NCI-H1436 (cell line): ENCODE measurements at places on chromosomes 4 and X.

- DNase-seq: no peak
Observed at GRCh38 chrX:9465380-9466123, 694 bp downstream of the TBL1X start.

DNA sequence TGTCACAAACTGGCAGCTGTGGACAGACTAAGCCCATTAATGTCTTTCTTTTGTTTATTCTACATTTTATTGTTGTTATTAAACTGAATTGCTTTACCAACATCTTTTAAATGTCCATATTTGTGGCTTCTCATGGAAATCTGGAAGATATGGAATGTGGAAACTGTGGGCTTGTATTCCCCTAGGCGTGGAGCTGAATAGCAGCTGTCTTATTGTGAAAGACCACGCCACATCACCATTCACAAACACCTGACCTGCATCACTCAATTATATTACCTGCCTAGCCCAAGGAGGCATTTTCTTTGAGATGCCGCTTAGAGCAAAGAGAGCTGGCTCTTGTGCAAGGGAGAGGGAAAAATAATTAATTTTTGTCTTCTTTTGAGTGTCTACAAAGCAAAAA is 96.9 kb upstream of the GPRIN3 start:
- DNase-seq: no peak

DNA sequence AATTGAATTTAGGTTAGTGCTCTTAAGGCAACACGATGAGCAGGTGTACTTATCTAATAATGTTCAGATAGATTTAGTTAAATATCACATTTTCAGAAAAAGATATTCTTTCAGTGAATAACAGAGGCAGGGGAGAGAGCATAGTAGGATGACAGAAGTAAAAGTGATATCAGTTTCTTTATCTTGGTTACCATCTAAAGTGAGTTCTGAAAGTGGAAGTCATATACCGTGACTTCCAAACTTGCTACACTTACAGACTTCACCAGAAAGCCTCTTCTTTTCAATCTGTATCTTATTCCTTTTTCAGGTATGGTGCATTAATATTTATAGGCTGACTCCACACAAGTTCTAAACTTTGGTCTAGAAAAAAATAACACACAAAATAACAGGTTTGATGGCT is 124.9 kb downstream of the POU4F2 start:
- no peak for DNase-seq

- no peak for DNase-seq
Observed at GRCh38 chrX:104679175-104679574, 113.2 kb downstream of the IL1RAPL2 start.

- no peak for DNase-seq
Observed at GRCh38 chr4:83361416-83362103, 26.9 kb upstream of the HPSE start.

- DNase-seq: no peak
Observed at GRCh38 chr4:1229117-1229849, 19.6 kb downstream of the CTBP1 start.

GRCh38 chr4:113657586-113658233 is 103.8 kb downstream of the CAMK2D start:
- no peak for DNase-seq

GRCh38 chr4:147355847-147356246 is 125.0 kb upstream of the EDNRA start:
- DNase-seq: no peak

DNA sequence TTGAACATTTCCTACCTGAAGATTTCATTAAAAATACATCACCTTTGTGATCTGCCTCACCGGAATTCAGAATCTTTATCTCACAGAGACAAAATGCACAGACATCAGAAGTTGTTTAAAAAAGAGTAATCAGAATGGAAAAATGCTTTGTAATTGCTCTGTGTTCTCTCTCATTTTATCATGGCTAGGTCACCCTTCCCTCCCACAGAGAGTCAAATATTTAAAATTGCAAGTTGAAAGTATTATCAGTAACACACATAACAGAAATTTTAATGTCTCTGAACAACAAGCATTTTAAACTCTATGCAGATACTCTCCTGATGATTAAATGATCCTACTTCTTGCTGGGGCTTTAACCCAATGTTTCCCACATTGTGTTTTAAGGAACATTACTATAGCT is 362.0 kb downstream of the CBLL2 start:
- DNase-seq: no peak

DNA sequence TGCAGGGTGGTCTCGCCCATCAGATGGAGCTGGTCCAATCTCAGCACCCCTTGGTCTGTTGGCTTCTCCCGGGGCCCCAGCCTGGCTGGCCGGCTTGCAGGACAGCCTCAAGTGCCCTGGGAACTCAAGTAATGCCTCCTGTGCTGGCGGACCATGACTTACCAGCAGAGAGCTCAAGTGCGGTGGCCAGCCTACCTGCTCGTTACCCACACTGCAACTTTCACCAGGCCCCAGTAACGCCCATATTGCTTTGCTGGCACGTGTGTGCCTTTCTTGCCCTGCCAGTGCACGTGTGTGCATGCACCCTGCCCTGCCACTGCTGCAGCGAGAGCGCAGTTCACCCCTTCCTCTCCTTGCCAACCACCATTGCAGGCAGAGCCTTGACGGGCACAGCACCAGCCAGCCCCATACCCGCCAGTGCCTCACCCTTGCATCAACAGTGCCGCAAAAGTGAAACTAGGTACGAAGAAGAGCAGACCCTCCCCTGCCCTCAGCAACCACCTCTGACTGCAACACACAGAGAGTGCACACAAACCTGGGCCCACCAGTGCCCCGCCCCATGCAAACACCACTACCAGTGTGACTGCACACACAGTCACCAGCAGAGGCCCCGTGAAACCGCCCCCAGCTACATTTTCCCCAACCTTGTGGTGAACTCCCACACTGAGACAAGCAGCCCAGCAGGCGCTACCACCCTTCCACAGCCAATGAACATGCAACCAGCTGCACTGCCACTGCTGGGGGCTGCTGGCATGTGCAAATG is 88.9 kb upstream of the POU3F4 start:
- no peak for DNase-seq

DNA sequence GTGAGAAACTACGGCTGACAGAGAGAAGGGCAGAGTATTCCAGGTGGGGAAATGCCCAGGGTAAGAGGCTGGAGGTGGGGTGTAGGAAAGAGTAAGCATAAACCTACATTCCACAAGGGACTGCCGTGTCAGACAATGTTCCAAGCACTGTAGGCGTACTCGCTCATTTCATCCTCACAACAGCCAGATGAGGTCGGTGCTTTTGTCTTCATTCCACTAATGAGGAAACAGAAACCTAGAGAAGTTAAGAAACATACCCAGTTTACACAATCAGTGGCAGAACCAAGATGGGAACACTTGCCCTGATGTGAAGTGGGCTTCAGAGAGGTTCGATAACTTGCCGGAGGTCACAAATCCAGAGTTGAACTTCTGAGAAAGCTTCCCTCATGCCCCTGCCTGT is 4.6 kb downstream of the SASH3 start:
- DNase-seq: no peak

DNA sequence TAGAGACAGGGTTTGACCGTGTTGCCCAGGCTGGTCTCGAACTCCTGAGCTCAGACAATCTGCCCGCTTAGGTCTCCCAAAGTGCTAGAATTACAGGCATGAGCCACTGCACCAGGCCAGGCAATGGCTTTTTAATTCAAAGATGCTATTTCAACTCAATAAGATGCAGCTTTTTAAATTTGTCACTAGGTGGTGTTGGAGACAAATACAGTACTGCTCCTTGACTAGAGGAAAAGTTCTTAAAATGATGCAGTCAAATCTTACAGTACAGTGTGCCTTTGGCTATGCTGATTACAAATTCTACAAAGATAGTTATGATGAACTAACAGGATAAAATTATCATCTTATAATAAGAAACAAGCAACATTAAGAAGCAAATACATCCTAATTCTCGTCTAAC is 441.1 kb downstream of the KCNIP4 start:
- no peak for DNase-seq

- no peak for DNase-seq
Observed at GRCh38 chr4:182978152-182978827, 61.1 kb upstream of the DCTD start.

- no peak for DNase-seq
Observed at GRCh38 chr4:138181287-138181686, 60.9 kb downstream of the SLC7A11 start.

DNA sequence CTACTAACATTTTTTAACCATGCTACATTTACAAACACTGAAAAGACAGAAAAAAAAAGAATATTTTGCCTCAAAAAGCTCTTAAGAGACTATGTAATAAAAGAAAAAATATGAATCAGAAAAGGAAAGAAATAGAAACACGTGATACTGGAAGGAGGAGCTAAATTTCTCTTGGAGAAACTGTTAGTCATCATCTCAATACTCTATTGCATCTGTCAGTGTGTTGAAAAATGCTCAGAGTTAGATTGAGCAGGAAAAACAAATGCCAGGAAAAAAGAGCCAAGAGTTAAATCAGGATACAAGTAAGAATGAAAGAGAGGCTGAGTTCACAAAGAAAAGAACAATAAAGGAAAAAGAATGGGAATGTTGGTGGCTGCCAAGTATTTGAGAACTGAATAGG is 2.6 kb downstream of the RAB28 start:
- DNase-seq: no peak

DNA sequence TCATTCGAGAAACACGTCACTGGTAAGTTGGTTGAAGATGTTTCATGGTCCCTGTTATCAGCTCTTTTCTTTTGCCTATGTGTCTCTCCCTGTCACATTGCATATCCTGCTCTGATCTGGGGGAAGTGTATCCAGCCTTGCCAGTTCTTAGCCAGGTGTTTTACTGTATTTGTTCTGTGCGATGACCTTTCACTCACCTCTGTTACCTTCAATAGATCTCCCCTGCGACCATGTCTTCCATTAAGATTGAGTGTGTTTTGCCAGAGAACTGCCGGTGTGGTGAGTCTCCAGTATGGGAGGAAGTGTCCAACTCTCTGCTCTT is 2.6 kb downstream of the RGN start:
- DNase-seq: no peak

GRCh38 chr4:55253948-55254593 is 92.0 kb upstream of the SRD5A3 start:
- DNase-seq: no peak

GRCh38 chr4:97845758-97846157 is 297.5 kb downstream of the STPG2 start:
- no peak for DNase-seq

- no peak for DNase-seq
Observed at GRCh38 chr4:184398741-184399511, 75.4 kb downstream of the IRF2 start.

- no peak for DNase-seq
Observed at GRCh38 chr4:15506464-15506863, 36.8 kb downstream of the CC2D2A start.

DNA sequence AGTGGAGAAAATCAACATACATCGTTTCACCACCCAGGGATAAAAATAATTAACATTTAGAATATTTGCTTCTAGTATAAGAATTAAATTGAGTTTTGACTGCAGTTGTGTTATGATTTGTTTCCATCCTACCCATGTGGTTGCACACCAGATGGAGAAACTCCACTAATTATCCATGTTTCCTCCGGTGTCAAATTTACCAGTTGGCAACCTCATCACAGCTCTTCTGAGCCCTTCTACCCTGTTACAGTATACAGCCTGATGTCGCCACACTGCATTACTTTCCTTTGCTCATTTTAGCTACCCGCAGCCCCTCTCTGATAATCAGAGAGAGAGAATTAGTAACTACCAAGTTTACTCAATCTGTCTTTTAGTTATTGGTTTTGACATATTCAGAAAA is 411.2 kb downstream of the DTHD1 start:
- no peak for DNase-seq

- no peak for DNase-seq
Observed at GRCh38 chrX:138692591-138692990, 18.9 kb downstream of the FGF13 start.

DNA sequence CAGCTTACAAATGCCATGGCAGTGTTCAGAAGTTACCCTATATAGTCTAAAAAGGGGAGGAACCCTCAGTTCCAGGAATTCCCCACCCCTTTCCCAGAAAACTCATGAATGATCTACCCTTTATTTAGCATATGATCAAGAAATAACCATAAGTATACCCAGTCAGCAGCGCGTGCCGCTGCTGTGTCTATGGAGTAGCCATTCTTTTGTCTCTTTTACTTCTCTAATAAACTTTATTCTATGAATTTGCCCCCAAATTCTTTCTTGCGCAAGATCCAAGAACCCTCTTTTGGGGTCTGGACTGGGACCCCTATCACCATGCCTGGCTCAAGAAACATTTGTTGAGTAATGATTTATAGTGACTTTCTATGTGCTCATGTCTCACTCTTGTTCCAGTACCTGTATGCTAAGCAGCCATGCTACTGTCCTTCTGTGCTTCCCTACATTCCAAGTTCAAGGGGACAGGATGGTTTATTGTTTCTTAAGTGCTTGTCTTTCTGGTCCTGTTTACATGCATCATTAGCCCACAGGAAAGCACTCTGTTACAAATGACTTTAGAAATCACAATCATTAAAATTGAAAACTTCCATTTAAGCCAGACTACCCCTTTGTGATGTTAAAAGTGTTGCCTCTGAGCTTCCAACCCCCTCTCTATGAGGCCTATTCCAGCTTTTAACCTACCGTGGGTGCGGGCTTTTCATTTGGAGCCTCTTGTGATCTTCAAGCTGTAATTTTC is 63.4 kb upstream of the S100G start:
- DNase-seq: no peak

GRCh38 chr4:22573198-22573597 is 57.3 kb upstream of the ADGRA3 start:
- DNase-seq: no peak

DNA sequence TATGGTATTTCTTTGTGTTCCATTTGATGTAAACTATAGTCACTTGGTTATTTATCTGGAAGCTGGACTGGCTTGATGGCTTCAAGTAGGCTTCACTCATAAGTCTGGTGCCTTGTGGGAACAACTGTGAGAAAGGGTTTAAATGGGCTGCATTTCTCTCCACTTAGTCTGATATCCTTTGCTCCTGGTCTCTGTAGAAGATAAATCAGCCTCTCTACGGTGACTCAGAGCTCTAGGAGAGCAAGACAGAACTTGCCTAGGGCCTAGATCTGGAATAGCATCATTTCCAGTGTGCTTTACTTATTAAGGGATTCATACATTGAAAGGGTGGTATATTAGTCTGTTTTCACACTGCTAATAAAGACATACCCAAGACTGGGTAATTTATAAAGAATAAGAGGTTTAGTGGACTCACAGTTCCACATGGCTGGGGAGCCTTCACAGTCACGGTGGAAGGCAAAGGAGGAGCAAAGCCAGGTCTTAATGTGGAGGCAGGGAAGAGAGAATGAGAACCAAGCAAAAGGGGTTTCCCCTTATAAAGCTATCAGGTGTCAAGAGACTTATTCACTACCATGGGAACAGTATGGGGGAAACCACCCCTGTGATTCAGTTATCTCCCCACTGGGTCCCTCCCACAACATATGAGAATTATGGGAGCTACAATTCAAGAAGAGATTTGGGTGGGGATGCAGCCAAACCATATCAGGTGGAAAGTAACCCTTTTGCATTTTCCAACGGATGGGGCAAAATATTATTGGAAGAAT is 1746.4 kb upstream of the PCDH7 start:
- no peak for DNase-seq

- DNase-seq: no peak
Observed at GRCh38 chrX:13852001-13852695, 35.3 kb upstream of the GPM6B start.
